AG04449 (cell line): ENCODE measurements at places on chromosomes 13 and 19.

DNA sequence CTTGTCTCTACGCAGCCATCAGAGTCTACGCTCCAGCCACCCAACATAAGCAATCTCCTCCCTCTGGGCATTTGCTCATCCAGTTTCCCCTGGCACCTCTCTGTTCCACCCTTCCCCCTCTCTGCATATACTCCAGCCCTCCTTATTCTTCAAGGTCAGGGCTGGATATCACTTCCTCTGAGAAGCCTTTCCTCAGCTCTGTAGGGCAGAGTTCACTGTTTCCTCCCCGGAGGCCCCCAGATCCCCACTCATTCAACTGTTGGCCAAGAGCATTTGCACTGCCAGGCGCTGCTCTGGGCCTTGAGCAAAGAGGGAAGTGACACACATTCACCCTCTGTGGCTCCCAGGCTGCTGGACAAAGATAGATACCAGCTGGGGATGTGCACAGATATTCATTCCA, 3.3 kb downstream of the FCGRT start:
- no peak for DNase-seq

DNA sequence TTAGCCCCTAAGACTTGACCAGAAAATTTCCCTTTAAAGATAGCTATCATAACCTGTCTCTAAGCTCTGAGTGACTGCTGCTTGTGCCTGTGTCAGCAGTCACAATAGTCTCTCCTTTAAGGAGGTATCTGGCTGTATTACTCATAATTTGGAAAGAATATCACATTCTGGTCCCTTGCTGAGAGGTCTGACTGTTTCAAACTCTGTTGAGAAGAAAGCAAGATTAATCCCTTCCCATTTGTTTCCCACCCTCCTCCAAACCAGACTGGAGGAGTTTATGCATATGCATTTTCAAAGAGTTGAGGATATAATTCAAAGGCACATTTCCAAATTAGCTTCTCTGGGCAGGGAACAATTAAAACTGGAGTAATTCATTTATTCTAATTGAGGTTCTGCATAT, 2.3 kb downstream of the HTR2A start:
- no peak for DNase-seq

DNA sequence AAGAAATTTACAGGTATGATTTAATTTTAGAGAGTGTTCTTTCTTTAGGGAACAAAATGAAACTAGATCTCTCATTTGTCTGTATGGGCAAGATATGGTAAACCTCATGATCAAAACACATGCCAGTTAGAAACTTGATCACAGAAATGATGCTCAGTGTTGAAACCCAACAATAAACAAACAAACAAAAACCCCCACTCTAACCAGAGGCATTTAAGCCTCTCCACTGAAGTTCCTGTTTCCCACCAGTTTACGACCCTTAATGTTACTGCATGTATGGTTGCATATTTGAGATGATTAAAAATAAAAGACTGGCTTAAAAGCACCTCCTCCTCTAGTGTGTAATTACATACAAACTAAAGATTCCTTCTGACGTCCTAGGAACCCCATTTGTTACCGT, 293.3 kb upstream of the MAB21L1 start:
- no peak for DNase-seq

DNA sequence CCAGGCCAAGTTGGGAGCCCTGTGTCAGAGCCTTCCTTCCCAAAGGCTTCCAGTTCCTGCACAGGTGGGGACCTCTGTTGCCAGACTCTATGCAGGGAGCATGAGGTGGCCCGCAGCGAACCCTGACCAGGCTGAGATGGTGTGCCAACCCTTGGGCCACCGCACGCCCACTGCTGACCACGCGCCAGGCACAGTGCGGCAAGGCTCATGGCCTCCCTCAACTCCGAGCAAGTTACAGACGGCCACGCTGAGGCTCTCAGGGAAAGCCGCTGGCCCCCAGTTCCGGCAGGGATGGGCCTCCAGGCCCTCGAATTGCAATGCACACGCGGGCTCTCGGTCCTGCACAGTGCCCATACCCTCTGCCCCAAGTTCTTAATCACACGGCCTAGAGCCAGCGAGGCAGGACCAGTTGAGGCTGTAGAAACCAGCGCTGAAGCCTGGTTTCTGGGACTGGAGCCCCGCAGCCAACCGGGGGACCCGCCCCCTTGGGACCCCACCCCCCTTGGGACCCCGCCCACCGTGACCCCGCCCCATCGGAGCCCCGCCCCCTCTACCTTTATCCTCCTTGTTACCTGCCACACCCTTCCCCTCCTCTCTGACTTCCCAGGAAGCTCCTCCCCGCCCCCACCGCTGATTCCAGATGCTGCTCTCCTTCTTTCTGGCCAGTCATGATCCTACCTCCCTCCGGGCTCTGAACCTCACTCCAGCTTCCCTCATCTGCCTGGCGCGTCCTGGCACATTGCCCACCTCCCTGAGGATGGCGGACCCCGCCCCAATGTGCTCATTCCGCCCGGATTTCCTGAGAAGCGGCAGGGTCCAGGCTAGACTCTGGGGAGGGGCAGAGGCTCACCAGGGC, 6.0 kb downstream of the PEX11G start:
- no peak for DNase-seq

DNA sequence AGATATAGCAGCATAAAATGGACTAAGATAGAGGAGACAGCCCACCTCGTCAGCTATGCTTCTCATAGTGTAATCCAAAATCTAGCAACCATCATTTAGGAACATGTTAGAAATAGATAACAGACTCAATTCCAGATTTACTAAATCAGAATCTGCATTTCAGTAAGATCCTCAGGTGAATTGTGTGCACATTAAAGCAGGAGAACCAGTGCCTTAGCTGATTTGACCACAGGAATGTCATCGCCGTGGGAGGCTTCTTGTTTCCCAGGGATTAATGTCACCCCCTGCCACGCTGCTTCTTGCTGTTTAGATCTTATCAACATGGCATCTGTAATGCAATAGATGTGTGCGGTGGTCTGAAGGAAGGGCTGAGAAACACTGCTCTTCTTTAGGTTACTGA, 84.0 kb downstream of the GPC5 start:
- DNase-seq: no peak

DNA sequence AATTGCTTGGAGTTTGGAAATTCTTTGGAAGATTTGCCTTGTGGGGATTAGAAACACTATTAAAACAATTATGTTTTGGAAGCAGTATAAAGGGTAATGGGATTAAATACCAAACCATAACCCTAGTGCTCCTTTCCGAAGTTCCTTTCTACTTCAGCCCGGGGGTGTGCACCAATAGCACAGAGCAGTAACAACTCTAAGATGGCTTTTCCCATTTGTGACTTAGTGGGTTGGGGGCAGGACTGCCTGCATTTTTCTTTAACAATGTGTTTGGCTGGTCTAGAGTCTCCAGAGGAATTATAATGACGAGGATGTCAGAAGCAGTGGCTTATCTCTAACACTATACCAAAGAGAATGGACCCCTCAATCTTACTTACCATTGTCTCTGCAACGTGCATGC, 11.9 kb upstream of the IL17D start:
- no peak for DNase-seq

DNA sequence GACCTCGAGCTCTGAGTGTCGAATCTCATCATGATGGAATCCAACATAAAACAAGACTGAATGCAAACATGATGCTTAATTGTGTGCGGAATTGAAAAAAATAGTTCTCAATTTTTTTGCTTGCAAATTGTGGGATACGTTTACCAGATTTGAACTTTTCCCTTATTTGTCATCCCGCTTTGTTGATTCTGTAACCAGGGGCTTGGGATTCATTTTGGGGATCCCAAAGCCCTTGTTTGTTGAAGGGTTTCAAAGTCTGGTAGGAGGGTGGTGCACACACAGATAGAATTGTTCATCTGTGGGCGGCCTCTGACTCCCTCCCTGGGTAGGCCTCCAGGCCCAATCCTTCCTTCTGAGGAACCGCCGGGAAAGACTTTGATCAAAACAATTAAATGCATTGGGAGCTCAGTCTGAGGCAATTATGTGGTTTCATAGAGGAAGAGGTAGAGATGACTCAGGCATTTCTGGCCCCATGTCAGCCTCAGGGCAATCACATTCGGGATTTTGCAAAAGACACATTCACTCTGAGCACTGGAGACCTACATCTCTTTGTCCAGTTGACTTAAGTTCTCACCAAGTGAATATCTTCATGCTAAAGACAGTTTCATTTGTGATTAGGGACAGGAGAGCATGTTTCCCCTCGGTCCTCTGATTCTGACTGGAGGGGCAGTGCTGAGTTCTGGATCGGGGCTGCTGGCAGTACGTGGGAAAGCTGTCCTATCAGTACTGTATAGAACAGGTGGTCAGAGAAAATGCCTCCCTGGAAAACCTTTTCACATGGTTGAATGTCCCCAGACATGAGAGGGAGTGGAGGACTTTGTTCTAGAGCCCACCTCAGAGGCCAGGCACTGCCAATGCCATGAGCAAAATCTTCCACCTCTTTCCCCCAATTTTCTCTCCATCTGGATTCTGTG, 27.8 kb upstream of the IGFL4 start:
- DNase-seq: peak; percentile 52
